ENCODE measurements at places on chromosomes 5 and 9.

- DNase-seq = no peak
Measured at GRCh38 chr9:86485359-86485758, 131.1 kb upstream of the TUT7 start.

DNA sequence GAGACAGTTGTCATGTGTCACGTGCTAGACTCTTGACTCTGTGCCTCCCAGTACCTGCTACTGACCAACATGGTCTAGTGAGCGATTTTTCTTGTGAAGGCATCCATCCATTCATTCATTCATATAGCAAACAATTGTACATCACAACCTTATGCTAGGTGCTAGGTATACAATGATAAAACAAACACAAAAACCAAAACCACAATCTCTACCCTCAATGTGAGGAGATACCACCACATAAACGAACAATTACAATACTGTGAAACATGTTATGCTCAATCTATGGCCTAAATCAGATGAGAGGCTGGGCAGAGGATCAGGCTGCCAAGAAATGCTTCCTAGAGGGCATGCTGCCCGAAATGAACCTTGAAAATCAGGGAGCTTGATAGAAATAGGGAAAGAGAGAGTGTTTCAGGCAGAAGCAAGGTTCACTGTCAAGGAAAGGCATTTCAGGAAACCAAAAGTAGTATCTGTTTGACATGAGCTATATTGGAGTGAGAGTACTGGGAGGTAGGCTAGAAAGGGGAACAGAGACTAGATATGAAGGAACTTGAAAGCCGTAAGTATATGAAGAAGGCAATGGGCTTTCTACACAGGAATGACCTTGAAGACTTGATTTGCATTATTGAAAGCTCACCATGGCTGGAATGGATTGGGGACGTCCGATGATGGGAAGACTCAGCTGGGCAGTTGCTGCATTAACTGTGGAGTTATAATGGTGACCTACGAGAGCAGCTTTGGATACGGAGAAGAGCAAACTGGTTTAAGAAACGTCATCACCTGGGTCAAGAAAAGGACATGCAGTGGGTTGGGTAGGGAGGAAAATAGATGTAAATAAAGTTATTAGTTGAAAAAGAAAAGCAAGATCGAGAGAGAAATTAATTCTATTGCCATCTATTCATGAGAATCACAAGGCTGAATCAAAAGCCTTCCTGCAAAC is 90.1 kb downstream of the THBS4 start:
- DNase-seq = no peak

GRCh38 chr5:98341038-98342032 is 432.1 kb upstream of the RGMB start:
- DNase-seq = no peak

GRCh38 chr5:111528056-111528455 is 15.7 kb upstream of the STARD4 start:
- DNase-seq = no peak

DNA sequence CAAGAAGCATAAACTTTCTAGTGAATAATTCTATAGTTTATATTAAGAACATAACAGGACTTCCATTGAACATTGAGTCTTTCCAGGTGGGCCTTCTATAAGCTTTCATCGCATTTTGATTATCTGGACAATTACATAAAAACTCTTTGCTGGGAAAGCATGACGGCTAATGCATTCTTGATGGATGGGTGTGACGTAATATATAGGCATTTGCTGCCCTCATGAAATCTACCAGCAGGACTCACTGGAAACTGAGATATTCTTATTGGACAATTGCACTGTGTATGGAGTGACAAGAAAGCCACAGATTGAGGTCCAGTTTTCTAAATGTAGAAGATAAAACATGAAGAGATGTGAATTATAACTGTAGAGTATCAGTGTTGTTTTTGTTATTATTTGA is 15.0 kb downstream of the PTPRD start:
- no peak for DNase-seq

GRCh38 chr5:94856257-94856800 is 237.9 kb downstream of the SLF1 start:
- no peak for DNase-seq

DNA sequence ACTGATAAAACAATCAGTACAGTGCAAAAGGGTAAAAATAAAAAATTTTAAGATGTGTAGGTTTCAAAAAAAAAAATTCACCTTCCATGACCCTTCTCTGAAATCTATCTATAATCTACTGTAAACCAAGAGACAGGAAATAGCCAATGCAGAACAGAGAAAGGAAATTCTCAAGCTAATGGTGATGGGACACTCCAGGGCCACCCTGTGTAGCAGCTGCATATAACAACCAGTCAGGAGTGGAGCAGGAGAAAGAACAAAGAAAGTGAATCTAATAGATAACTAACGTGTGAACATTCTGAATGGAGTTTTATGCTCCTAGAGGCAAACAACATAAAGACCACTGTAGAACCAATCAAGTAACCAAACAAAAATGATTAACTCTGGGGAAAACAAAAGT is 16.6 kb downstream of the SPTLC1 start:
- no peak for DNase-seq

GRCh38 chr9:113416149-113416721 is 5.7 kb downstream of the C9orf43 start:
- no peak for DNase-seq

DNA sequence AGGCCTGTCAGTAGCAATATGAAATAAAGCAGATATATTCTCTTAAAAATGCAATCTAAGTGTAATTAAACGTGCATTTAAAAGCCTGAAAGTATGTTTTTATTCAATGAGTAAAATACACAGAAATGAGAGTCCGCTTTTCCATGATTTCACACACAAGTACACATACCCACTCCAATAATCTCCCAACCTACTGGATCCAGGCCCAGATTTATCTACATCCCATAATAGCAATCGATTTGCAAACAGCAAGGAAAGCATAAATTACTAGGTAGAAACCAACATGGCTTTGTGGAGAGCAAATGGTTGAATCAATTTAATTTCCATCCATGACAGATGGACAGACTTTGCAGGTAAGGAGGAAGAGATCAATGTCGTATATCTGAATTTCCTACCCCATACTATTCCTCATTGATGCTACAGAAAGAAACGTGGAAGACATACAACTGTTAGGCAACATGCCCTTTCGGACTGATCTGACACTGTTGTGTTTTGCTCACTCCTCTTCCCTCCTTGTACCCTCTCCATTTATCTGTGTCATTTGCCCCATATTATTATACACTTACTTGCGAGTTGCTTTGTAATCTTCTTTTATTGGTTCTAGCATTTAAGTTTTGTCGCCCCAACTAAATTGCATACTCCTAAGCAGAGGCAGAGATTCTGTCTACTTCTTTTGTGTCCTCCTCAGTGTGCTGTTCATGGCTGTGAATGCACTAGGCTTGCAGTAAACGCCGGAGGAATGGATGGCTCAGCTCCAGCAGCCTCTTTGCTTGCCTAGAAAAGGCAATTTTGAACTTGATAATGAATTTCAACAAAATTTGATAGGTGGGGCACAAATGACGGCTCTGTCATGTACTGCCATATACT is 133.6 kb downstream of the NFIB start:
- DNase-seq = no peak

- DNase-seq = no peak
Measured at GRCh38 chr5:133421394-133421793, 190.9 kb downstream of the FSTL4 start.

DNA sequence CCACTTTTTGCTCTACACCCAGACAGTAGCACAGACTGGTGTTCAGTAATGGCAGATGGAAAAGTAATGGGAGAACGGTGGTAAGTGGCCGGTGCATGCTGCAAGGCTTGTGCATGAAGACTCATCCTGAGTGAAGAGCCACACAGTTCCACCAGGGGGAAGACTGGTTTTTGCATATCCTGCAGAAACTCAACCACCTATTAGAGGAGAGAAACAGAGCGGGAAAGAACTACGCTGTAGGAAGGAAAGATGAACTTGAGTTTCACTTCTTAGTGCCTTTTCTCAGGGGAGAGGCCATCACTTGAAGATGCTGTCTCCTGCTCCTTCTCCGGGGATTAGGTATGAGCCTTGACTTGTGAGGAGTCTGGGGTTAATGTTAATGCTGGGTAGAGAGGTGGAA is 9.4 kb upstream of the PRSS3 start:
- no peak for DNase-seq

DNA sequence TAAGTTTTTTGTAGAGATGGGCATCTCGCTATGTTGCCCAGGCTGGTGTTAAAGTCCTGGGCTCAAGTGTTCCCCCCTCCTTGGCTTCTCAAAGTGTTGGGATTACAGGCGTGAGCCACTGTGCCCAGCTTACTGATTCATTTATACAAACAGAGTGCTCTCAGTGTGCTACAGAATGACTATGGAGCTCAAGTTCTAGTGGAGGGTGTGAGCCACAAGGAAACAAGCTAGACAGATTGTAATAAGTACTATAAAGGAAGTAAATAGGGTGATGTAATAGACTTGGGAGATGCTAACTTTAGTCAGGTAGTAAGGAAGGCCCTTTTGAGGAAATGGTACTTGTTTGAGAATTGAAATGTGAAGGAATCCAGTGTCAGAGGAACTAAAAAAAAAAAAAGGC is 1.7 kb upstream of the TMEM267 start:
- no peak for DNase-seq

- peak; percentile 50 for DNase-seq
Measured at GRCh38 chr9:6955251-6955921, 197.6 kb downstream of the KDM4C start.

GRCh38 chr9:134062461-134063087 is 5.3 kb downstream of the BRD3 start:
- no peak for DNase-seq

DNA sequence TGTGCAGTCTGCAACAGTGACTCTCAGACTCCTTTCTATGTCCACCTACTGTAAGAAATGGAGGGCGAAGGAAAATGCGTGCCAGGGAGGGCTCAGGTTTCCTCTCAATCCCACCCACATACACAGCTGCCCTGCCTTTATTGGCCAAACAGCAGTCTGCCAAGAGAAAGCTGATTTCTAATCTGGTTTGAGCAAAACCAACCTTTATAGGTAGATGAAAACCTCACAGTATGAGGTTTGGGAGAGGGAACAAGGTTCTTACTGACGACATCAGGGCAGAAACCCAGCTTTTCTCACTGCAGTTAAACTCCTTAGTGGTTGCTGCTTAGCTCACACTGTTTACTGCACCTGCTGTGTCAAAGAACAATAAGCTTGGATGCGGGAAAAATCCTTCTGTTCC is 152.3 kb upstream of the KLF9 start:
- no peak for DNase-seq

GRCh38 chr5:42691413-42691937 is 65.1 kb upstream of the CCDC152 start:
- DNase-seq = no peak

GRCh38 chr9:83625178-83625577 is 2.2 kb downstream of the IDNK start:
- DNase-seq = no peak

DNA sequence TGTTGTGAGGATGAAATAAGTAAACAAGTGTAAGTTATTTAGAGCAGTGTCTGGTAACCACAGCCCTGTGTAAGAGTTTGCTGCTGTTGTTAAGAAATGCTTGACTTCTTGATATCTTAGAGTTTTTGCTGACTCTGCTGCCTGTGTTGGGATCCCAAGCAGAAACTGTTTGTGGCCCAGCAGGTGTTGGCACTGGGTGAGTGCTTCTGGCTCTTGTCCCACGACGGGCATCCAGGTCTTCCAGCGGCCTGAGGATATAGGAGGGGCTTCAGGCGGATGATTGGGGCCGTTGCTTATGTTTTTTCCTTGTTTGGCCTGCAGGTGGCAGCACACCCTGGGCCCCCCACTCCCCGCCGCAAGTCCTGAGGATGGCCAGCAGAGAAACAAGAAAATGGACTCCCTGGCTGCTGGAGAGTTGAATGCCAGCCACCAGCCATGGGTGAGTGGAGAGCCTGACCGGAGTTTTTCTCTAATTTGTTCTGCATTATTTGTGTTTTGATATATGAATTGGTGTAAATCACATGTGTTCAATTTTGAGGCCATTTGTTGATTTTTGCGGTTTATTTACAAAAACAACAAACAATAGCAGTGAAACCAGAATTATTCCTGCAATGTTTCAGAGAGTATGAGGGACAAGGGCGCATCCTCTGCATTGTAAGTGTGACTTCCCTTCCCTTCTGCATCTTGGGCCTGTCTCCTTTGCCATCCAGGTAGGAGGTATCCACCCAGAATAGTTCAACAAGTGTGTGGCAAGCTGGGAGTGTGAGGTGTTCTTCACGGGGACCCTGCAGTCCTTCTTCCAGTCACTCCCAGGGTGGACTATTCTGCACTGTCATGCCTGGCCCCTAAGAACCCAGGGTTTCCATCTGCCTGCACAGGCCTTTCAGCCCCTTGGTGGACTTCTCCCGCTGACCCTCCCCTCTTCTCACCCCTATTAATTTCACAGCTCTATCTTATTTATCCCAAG is 50.3 kb downstream of the SLC22A5 start:
- peak; percentile 87 for DNase-seq

Measured in NCI-H510A treated with DMSO at 0.1 percent for 48 hours (cell line).